ENCODE measurements at places on chromosomes 1 and 21. TPM values are rescaled to one million over a fixed set of nuclear protein-coding genes. Genes with fewer than 3 reads are reported as not detected.

- no peak overlapping the region for H3K4me3 ChIP-seq
- no peak for DNase-seq
- no peak overlapping the region for H3K27ac ChIP-seq
- no peaks in the 10 kb centered on the region for H3K4me1 ChIP-seq
- peaks cover 8% of the 10 kb centered on the region for H3K27me3 ChIP-seq
These were observed 138.9 kb downstream of the LHX8 start for GRCh38 chr1:75273110-75273509.

GRCh38 chr1:2486041-2486440 lies 10.0 kb downstream of the PLCH2 start:
- no peaks in the 10 kb centered on the region for H3K27me3 ChIP-seq
- no peaks in the 10 kb centered on the region for H3K36me3 ChIP-seq
- no peak for DNase-seq
- no peak overlapping the region for H3K4me3 ChIP-seq

- peaks cover 39% of the 10 kb centered on the region for H3K4me1 ChIP-seq
- H3K4me3 ChIP-seq = peak overlapping the region; percentile 5
- no peak overlapping the region for H3K27ac ChIP-seq
- H3K27me3 ChIP-seq = no peaks in the 10 kb centered on the region
These were observed 3.3 kb downstream of the METTL13 start for GRCh38 chr1:171784784-171785183.

The OR2T2 gene
- total RNA-seq = not detected

DNA sequence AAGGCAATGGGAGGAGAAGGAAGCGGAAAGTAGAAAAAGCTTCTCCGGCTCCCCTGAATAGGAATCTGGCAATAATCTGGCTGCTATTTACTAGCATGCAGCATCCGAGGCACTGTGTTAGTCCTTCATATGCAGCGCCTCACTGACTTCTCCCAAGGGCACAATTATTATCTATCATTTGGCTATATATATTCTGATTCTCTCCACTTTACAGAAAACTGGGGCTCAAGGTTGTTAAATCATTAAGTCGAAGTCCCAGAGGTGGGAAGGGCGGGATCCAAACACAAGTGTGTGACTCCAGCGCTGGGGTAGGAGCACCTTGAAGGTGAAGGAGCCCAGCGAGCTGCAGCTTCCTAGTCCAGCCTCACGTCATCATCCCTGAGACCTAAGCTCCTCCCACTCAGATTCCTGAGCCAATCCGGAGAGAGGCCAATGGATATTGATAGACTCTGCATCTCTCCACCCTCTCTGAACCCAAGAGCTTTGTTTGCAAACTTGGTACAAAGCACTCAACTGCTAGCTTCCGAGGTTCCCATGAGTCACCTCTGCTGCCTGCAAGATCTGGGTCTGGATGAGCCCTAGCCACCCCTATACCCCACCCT lies 16.6 kb upstream of the EYA3 start:
- peaks cover 15% of the 10 kb centered on the region for H3K4me1 ChIP-seq
- H3K36me3 ChIP-seq = no peaks in the 10 kb centered on the region
- peak; percentile 75 for DNase-seq
- no peak overlapping the region for H3K4me3 ChIP-seq

DNA sequence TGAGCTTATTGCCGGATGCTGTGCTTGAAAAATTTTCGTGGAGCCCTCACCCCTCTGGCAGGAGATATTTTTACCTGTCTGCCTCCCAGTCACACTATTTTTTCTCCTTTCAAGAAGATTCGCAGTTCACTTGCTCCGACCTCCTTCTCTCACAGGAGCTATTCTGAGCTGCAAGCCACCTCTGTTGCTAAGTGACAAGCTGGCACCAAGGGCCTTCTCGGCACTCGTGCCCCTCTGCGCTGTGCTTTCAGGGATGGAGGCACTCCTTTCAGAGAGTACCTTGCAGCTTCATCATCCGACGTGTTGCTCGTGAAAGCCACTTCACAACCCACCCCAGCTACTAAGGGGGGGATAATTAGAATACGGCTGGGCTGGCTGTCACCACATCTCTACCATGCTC lies 11.6 kb downstream of the SLC6A17 start:
- no peak overlapping the region for H3K4me3 ChIP-seq
- no peak for DNase-seq
- H3K27me3 ChIP-seq = peaks cover 77% of the 10 kb centered on the region
- H3K4me1 ChIP-seq = no peaks in the 10 kb centered on the region
- no peaks in the 10 kb centered on the region for H3K36me3 ChIP-seq

GRCh38 chr1:63005812-63006211 lies 221.9 kb downstream of the ATG4C start:
- H3K27me3 ChIP-seq = peaks cover 62% of the 10 kb centered on the region
- no peaks in the 10 kb centered on the region for H3K36me3 ChIP-seq
- no peaks in the 10 kb centered on the region for H3K4me1 ChIP-seq
- H3K4me3 ChIP-seq = no peak overlapping the region
- no peak overlapping the region for H3K27ac ChIP-seq

- H3K4me3 ChIP-seq = no peak overlapping the region
- no peak overlapping the region for H3K27ac ChIP-seq
- H3K27me3 ChIP-seq = no peaks in the 10 kb centered on the region
These were observed 24.9 kb upstream of the ZBTB40 start for GRCh38 chr1:22426781-22427180.

The MLLT11 gene
- 12.3 TPM for total RNA-seq

DNA sequence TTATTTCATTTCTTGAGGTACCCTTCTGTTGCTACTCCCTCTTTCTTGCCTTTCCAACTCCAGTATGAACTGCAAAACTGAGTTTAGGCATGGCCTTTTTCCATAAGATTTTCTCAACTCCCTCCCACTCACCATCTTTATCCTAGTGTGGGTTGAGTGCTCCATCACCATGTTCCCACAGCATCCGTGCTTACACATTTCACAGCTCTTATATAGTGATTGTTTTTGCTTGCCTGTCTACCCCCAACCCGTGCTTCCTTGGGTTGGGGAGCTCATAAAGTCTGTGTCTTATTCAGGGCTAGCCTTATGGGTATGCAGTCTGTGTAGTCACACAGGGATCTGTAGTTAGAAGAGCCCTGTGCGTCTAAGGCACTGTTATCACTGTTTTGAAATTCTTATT lies 68.2 kb upstream of the CCDC190 start:
- no peaks in the 10 kb centered on the region for H3K36me3 ChIP-seq
- no peak for DNase-seq
- H3K27me3 ChIP-seq = no peaks in the 10 kb centered on the region
- H3K27ac ChIP-seq = no peak overlapping the region
- H3K4me1 ChIP-seq = no peaks in the 10 kb centered on the region

- peaks cover 20% of the 10 kb centered on the region for H3K4me1 ChIP-seq
- peak overlapping the region; percentile 8 for H3K4me3 ChIP-seq
- peak overlapping the region; percentile 20 for H3K27ac ChIP-seq
- DNase-seq = peak; percentile 33
- no peaks in the 10 kb centered on the region for H3K27me3 ChIP-seq
These were observed 17.7 kb downstream of the PLCH2 start for GRCh38 chr1:2493691-2494322.

DNA sequence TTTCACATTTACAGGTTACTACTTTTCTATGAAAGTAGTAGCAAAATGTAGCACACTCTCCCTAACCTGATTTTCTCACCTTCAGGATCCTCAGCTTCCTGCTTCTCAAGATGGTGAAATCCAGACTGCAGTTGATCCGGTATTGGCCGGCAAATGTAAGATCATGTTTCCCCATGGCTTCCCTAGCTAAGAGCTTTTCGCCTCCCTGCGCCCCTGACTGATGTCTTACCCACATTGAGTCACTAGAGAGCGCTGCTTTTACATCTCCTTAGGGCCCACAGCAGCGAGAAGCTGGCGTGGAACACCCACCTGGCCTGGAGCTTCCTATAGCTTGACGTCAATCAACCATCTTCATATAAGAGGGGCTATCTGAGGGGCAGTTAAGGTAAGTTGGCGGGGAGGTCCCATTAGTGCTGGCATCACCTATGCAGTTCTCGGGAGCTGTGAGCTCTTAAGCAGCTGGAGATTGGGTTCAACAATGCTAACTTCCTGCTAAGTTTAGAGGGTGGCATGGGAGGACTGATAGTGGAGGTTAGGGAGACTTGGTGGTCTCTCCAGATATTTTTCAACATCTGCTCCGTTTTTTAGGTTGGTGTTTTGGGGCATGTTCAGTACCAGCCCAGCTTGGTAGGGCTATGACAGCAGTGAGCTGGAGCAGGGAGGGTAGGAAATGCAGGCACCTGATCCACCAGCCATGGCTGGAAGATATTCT lies 5.5 kb downstream of the PTPN7 start:
- no peak overlapping the region for H3K27ac ChIP-seq
- no peaks in the 10 kb centered on the region for H3K4me1 ChIP-seq
- peak; percentile 33 for DNase-seq

GRCh38 chr1:61138921-61139774 lies 56.8 kb downstream of the NFIA start:
- H3K36me3 ChIP-seq = no peaks in the 10 kb centered on the region
- H3K27me3 ChIP-seq = no peaks in the 10 kb centered on the region
- no peak overlapping the region for H3K4me3 ChIP-seq
- peak; percentile 83 for DNase-seq
- H3K27ac ChIP-seq = peak overlapping the region; percentile 30
- H3K4me1 ChIP-seq = peaks cover 53% of the 10 kb centered on the region
